Activated CD4-positive, alpha-beta T cell treated with anti-CD3 and anti-CD28 coated beads, Interleukin-2, Interleukin-4, amounts not matched to agents 100 ng/mL and 50 ng/mL, durations not matched to agents 16 hours and 8 hours (primary cell): ENCODE measurements at places on chromosomes 3 and 15.

DNA sequence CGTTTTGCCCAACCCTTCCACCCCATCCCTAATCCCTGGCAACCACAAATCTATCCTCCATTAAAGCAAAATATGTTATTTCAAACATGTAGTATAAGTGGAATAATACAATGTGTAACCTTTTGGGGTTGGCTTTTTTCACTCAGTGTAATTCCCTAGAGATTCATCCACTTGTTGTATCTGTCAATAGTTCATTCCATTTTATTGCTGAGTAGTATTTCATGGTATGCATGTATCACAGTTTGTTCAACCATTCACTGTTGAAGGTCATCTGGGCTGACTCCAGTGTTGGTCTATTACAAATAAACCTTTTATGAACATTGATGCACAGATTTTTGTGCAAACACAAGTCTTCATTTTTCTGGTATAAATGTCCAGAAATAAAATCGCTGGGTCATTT lies 38.8 kb downstream of the BSN start:
- DNase-seq, result no peak

DNA sequence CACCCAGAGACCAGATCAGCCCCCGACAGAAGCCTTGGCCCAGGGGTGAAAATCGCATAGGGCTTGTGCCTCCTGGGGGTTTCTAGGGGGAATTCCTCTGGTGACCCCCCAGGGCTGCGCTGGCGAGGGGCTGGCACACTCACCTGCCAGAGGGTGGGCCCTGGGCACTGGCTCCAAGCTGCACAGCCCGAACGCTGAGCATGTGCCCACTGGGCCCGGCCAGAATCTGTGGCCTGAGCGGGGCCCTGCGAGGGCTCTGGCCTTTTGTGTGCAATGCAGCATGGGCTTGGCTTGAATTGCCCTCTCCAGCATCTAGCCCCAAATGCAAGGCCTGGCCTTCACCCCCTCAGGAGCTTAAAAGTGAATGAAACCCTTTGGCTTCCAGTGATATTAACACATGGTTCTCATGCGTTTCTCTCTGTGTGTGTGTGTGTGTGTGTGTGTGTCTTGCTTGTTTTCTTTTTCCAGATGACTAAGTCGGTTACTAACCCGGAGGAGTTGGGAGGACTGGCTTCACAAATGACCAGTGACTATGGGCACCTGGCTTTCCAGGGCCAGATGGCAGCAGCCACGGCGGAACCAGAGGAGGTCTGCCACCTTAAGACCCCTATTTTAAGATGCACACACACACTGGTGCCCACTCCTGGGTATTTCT lies 259.1 kb upstream of the TPM1 start:
- no peak for DNase-seq

GRCh38 chr15:91426412-91426811 lies 326.4 kb downstream of the SV2B start:
- DNase-seq, result no peak

DNA sequence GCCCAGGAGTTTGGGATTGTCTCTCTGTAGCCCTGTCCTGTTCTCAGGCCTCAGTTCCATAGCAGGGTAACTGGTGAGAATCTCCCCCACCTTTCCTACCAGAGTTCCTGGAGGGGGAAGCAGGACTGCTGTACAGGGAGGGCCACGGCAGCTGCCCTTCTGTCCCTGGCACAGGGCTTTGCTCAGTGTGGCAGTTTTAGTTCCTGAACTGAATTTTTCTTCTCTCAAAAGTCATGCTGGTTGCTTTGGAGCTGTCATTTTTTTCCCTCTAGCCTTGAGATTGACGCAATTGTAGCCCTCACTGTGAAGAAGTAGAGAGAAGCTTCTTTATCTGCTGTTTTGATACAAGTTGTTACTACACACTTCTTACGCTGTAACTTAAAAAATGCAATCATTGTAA lies 55.5 kb downstream of the TPRG1 start:
- no peak for DNase-seq

- no peak for DNase-seq
Observed at GRCh38 chr3:53806182-53807116, 39.8 kb downstream of the CHDH start.

GRCh38 chr3:135989242-135989641 lies 23.7 kb downstream of the PPP2R3A start:
- no peak for DNase-seq

DNA sequence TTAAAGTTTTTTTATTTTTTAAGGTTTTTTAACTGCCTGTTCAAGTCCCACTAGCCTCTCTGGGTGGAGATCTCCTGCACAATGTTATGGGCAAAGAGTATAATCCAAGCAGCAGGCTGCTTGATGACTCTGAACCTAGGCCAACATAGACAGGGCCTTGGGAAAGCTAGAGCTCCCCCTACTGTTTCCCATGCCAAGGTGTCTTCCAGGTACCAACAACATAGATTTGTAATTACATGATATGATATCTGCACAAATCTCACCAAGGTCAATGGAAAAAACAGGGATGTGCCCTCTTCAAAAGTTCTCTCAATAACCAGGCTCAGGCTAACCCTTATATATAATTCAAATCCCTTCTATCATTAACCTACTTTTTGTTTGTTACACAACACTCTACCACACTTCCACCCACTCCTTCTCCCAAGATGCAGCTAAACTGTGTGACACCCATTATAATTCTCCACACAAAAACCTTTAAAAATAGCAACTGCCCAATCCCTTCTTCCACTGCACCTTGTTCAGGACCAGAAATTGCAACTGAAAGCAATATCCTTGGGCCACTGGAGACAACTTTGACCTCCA lies 43.8 kb downstream of the RBM15B start:
- peak; percentile 63 for DNase-seq

GRCh38 chr3:72766866-72767265 lies 81.4 kb downstream of the SHQ1 start:
- no peak for DNase-seq

- DNase-seq, result no peak
Observed at GRCh38 chr15:34376856-34377255, 9.9 kb upstream of the LPCAT4 start.

DNA sequence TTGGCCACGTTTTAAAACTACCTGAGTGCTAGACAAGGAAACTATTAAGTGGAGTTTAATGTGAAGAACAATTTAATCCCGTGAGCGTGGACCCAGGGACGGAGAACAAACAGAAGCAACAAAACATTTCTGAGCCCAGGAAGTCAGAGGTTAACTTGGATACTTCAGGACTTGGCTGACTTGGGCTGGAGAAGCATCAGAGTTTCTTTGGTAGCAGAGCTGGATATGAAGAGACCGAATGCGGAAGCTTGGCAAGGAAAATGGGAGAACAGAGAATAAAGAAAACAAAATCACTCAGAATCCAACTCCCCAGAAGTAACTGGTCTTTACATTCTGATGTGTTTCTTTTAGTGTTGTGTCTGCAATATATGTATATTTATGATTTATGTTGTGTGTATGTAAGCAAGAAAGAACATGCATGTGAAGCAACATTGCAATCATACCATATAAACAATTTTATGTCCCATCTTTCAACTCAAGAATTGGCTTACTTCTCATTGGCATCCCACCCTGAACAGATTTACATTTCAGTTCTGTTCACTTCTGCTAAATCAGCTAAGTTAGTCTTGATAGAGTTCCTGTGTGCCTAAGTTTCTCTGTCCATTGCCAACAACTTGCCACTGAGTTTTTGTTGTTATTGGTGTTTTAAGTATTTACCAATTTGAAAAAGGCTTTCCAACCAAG lies 17.2 kb upstream of the PLOD2 start:
- DNase-seq, result no peak

- DNase-seq, result no peak
Observed at GRCh38 chr3:196506687-196507086, 3.1 kb upstream of the RNF168 start.

GRCh38 chr3:171446301-171446700 lies 13.9 kb downstream of the TNIK start:
- DNase-seq, result no peak

DNA sequence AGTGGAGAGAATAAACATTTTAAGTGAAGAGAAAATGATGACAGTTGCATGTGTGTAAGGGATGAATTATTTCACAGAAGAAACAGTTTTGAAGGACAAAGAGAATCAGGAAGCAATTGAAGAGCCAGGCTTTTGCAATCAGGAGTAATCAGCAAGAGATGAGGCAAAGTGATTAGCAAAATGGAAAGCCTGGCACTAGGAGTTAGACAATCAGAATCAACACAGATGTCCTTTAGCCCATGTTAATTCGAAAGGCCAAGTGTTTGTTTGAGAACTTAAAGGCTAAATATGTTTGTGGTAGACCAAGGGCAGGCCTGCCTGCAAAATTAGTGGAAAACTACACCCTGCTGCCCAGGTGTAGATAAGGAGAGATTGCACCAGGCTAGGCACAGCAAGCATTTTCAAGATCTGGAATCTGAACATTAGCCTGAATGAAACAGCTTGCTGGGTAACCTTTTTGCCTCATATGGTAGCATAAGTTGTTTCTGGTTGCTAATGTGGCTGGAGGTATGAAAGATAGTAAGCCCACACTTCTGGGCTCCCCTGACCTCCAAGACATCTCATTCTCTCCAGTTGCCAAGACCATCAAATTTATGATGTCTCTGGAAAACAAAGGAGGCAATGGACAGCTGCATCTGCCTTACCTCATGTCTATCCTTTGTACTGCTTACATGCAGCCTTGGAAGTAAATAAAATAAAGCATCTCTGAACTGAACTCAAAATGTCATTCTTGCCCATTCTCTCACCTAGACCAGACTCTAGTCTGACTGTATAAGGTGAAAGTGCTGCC lies 22.0 kb upstream of the LEKR1 start:
- no peak for DNase-seq

- DNase-seq, result peak; percentile 41
Observed at GRCh38 chr3:46517016-46517783, 19.4 kb downstream of the RTP3 start.

GRCh38 chr3:45599424-45599886 lies 4.9 kb downstream of the LIMD1 start:
- DNase-seq, result no peak

- DNase-seq, result no peak
Observed at GRCh38 chr3:171175741-171176234, 149.3 kb upstream of the SLC2A2 start.

- no peak for DNase-seq
Observed at GRCh38 chr3:128709038-128709437, 16.9 kb upstream of the RAB7A start.

GRCh38 chr15:36545467-36545992 lies 33.9 kb upstream of the CDIN1 start:
- no peak for DNase-seq

- DNase-seq, result no peak
Observed at GRCh38 chr3:189772584-189772983, 141.4 kb downstream of the TP63 start.

DNA sequence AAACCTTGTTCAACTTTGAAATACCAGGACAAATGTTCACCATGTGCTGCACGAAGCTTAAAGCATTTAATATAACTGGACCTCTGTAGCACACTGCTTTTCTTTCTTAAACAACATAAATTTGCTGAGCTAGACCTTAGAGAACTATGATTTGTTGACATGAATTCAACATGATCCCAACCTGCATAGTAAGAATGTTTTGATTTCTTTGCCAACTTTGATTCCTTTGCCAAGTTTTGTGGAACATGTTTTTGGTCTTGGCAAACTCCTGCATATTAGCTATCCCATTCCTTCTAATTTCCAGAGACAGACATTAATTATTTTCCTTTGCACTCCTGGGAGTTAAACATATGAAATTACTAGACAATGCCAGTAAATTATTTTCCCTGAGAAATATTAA lies 197.2 kb upstream of the RBMS3 start:
- DNase-seq, result no peak

- DNase-seq, result no peak
Observed at GRCh38 chr3:43317461-43318316, 31.3 kb downstream of the SNRK start.

DNA sequence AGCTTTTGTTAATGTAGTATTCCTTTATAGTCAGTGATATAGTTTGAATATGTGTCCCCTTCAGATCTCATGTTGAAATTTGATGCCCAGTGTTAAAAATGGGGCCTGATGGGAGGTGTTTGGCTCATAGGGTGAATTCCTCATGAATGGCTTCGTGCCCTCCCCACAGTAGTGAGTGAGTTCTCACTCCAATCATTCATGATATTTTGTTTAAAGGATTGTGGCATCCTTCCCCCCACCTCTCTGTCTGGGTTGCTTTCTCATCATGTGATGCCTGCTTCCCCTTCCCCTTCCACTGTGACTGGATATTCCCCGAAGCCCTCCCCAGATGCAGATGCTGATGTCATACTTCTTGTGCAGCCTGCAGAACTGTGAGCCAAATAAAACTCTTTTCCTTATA lies 649.8 kb upstream of the NR2F2 start:
- no peak for DNase-seq

GRCh38 chr3:182583545-182583944 lies 209.8 kb upstream of the ATP11B start:
- DNase-seq, result no peak

GRCh38 chr3:128182656-128183055 lies 29.4 kb downstream of the EEFSEC start:
- no peak for DNase-seq

DNA sequence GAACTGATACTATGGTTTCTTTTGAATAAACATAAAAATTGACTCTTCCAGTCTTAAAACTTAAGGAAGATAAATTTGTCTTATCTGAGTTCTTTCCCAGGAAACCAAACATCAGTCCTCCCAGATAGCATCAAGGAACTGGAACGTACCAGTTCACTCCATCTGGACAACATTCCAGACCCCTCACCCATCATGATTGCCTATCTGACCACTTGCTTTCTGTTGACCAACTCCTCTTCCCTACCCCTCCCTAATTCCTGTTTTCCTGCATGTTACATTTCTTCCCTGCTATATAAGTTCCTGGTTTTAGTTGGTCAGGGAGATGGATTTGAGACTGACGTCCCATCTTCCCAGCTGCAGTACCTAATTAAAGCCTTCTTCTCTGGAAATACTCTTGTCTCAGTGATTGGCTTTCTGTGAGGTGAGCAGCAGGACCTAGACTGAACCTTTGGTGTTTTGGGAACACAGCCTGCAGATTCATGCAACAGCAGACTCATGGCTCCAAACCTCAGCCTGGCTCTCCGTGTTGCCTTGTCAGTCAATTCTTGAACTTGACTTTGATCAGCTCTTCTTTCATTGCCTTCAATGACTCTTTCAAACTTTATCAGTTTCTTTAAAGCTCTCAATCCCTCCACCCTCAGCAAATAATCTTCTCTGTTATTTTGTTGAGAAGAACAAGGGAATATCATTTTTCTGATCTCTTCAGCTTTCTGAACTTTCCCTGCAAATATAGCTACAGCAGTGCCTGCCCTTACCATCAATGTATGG lies 123.6 kb downstream of the RPL22L1 start:
- DNase-seq, result no peak

DNA sequence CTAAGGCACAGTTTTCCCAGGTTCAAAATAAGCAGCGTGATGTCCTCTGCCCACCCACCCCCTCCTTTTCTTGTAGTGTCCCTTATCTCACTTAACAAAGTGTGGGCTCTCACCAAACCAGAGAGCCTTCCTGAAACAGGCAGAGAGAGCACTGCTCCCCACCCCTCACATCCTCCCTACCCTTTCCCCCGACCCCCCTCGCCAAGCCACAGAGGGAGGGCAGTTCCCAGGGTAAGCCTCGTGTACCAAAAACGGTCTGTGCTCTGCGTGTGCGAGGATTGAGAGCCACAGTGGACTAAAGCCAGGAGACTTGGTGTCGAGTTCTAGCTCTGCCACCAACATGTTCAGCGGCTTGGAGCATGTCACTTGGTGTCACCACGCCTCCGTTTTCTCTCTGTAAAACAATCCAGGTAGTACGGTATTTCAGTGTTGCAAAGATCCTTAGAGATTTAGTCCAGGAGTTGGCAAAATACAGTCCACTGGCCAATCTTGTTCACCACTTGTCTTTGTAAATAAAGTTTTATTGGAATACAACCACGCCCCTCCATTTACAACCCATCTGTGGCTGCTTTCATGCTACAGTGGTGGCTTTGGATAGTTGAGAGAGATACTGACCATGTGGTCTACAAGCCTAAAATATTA lies 249.9 kb downstream of the OPA1 start:
- no peak for DNase-seq
